Retinal pigment epithelial cell (primary cell): ENCODE measurements at places on chromosomes 3 and 15.

DNA sequence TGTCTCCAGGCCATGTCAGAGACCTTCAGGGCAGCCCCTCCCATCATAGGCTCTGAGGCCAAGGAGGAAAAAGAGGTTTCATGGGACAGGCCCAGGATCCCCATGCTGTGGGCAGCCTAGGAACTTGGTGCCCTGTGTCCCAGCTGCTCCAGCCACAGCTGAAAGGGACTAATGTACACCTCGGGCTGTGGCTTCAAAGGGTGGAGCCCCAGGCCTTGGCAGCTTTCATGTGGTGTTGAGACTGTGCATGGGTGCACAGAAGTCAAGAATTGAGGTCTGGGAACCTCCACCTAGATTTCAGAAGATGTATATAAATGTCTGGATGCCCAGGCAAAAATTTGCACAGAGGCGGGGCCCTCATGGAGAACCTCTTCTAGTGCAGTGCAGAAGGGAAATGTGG lies 6.6 kb upstream of the SSR3 start:
- DNase-seq: no peak

GRCh38 chr15:60760646-60761504 lies 281.9 kb upstream of the ICE2 start:
- no peak for DNase-seq

DNA sequence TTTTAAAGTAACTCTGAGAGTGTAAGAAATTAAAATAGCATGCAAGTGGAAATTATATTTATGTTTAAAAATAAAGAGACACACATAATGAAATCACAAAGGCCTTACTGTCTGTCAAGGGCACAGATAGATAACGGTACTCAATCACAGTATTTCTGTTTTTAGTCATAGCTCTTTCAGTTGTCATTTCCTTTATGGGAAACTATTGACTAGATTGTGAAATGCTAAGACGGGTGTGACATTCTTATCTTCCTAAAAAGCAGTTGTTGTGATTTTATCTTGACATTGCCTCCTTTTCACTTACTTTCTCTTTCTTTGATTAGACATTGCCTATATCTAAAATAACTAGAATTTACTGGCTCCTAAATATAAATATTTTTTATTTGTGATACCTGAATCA lies 100.1 kb upstream of the PLSCR5 start:
- DNase-seq: no peak

DNA sequence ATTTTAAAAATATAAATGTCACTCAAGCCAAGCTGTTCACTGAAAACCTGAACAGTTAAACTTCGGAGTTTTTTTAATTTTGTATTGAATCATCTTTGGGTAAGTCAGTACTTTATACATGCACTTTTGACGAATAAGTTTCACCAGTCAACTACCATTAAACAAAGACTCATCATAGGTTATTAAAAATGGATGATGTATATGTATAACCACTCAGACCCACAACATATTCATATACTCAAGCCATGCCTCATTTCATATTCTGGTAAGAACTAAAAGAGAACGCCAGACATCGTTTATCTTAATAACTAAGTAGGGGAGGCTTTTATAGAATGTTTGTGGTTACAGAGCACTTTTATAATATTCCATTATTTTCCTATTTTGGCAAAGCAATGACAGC lies 18.3 kb downstream of the MSL2 start:
- DNase-seq: no peak

- DNase-seq: no peak
Observed at GRCh38 chr15:29034593-29035335, 149.0 kb downstream of the APBA2 start.

GRCh38 chr3:107848351-107848915 lies 242.4 kb downstream of the CD47 start:
- no peak for DNase-seq

GRCh38 chr3:22101351-22101750 lies 350.3 kb upstream of the ZNF385D start:
- no peak for DNase-seq

DNA sequence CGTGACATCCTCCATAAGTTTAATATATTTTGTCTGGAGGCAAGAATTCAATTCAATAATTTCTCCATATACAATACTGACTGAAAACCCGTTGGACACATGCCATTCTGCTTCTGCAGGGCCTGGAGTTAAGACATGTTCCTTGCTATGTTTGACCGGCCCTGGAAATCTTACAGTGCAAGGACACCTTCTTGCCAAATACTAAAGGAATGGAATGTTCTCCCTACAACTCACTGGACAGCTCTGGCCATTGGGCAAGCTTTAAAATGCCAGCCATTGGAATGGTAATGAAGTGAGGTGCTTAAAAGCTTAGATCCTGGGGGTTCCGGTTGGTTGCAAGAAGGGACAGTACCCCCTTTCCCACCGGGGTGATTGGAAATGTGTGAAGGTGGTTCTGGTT lies 329.8 kb upstream of the PROK2 start:
- no peak for DNase-seq

DNA sequence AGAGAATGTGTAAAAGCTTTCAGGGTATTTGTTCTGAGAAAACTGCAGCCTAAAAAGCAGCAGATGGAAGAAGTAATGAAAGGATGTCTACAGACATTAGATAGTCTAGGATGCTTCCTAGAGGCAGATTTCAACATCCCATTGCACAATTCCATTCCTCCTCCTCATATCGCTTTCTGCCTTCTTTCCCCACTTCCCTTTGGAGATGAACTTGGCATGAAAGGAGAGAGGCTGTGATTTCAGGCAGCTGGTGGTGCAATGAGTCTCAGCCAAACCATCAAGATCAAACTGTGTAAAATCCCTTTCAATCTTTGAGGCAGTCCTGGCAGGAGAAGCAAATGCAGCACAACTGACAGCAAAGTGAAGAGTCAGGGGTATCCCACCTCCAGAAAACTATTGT lies 438.7 kb upstream of the KCNMB2 start:
- DNase-seq: no peak

DNA sequence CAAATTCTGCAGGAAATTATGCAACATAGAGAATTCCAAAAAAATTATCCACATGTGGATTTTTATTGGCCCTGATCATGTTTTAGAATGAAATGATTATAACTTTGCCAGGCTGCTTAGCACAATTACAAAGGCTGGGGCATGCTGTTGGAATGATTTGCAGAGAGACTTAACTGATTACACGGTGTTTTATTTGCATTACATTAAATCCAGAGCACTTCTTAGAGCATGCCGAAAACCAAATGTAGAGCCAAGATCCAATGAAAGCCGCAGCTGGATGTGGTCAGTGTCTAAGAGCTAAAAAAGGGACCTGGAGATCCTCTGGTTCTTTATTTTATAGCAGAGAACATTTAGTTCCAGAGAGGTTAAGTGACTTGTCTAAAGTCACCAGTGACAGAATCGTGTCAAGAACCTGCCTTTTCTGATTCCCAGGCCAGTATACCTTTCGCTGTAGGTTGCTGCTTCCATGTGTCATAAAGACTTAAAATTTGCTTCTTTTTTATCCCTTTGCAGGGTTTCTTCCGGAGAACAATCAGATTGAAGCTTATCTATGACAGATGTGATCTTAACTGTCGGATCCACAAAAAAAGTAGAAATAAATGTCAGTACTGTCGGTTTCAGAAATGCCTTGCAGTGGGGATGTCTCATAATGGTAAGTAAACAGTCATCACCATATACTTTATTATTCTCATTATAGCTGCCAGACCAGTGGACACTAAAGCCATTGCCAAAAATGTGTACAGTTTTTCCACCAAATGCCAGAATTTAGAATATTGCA lies 92.0 kb upstream of the TSEN2 start:
- no peak for DNase-seq

- no peak for DNase-seq
Observed at GRCh38 chr15:57221134-57221533, 155.2 kb upstream of the CGNL1 start.

GRCh38 chr15:76976572-76977270 lies 18.2 kb upstream of the PSTPIP1 start:
- DNase-seq: no peak

DNA sequence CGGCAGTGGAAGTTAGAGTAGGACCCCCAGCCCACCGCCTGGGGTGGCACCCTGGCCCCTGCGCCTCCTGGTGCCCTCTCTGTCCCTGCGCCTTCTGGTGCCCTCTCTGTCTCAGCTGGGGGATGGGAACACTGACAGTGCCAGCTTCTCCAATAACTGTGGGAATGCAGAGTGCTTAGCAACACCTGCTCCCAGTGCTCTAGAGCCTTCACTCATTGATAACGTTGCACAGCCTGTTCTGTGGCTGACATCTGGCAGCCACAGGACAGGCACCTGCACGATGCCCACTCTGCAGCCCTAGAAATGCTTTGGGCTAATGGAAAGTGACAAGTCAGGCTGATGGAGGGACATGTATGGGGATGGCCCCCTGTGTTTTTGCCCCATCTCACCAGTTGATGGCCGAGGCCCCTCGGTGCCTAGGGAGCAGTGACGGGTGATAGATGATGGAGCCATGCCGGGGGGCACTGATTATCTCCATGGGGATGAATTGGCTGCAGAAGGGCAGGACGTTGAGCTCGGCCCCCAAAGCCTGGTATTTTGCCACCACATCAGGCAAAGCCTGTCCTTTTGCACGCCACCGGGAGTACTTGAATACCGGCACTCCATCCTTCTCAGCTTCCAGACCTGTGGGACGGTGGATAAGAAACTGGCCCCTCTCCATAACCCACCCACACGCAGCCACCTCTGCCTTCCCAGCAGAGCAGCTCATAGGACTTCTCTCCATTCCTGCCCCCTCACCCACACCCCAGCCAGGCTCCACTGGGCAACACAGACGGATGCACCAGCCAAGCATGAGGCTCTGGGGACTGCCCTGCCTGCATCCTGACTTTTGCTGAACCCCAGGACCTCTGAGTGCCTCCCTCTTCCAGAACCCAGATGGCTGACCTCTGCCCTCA lies 22.1 kb downstream of the ALDH1L1 start:
- no peak for DNase-seq

- DNase-seq: peak; percentile 88
Observed at GRCh38 chr3:189276444-189277219, 104.9 kb downstream of the TPRG1 start.

- no peak for DNase-seq
Observed at GRCh38 chr3:195906865-195907683, 1.3 kb downstream of the TNK2 start.

DNA sequence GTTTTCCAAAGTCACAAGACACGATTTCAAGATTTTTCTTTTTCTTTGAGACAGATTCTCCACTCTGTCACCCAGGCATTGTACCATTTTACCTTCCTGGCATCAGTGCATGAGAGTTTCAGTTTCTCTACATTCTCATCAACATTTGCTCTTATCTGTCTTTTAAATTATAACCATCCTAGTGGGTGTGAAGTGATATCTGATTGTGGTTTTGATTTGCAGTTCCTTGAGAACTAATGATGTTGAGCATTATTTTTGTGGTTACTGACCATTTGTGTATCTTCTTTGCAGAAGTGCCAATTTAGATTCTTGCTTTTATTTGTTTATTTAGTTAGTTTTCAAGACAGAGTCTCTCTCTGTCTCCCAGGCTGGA lies 41.2 kb downstream of the ADIPOQ start:
- no peak for DNase-seq

- DNase-seq: no peak
Observed at GRCh38 chr15:62895139-62895866, 147.2 kb upstream of the TPM1 start.
